ENCODE measurements at places on chromosomes 7 and 10.
A peak's percentile ranks its signal among the peaks of the same experiment; 100 is the strongest.

DNA sequence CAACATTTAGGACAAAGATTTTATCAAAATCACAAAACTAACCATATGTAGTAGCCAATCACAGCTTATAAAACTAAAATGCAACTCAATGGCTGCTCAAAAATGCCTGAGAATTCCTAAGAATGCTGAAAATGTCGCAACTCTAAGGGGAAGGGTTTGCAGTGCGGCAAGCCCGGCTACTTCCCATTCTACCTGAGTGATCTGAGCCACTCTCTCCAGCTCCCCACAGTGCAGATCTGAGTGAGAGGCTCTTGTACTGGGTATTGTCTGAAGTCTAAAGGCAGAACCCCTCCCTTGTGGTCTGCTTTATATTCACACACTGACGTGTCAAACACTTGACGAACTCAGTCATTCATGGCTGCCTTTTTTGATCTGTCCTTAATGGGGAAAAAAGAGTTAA, 28.9 kb downstream of the RAB11FIP2 start:
- no peak for DNase-seq

GRCh38 chr7:46852795-46853194, 729.1 kb downstream of the TNS3 start:
- DNase-seq: no peak

GRCh38 chr10:71045204-71045809, 156.9 kb upstream of the PCBD1 start:
- no peak for DNase-seq

- no peak for DNase-seq
Measured at GRCh38 chr7:139702811-139703486, 74.8 kb downstream of the HIPK2 start.

- DNase-seq: no peak
Measured at GRCh38 chr10:86202226-86202735, 164.3 kb downstream of the GRID1 start.

- no peak for DNase-seq
Measured at GRCh38 chr10:117398029-117398428, 22.8 kb upstream of the PDZD8 start.

DNA sequence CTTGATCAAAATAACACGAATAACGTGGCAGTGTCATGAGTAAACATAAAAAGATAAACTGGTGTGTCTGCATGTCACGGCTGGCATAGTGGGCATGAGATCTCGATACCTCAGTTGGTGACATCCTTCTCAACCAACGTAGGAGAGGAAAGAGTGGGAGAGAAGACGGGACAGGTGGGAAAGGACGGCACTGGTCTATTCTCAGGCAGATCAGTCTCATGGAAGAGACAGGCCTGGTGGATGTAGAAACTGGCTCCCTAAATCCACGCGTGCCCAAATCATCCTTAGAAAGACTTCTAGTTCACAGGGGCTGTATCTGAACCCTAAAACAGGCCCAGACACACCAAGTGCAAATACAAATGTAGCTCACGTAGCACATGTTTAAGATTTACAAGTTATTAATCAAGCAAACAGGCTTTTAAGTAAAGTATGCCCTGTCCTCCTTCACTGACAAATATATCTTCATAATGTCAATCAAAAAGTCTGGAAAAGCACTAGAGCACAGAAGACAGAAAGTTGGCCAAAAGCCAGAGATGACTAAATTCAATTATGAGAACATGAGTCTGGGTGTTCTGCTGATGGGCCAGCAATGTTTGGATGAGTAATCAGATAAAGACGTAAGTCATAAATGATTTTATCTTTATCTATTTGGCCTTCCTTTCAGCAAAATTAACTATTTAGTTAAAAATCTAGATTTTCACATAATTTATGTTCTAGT, 56.3 kb downstream of the SFMBT2 start:
- DNase-seq: no peak

- DNase-seq: no peak
Measured at GRCh38 chr10:75050149-75050919, 61.1 kb upstream of the SAMD8 start.

- no peak for DNase-seq
Measured at GRCh38 chr7:116097365-116098009, 66.9 kb upstream of the TFEC start.

GRCh38 chr7:28106321-28106829, 74.2 kb downstream of the JAZF1 start:
- DNase-seq: no peak

DNA sequence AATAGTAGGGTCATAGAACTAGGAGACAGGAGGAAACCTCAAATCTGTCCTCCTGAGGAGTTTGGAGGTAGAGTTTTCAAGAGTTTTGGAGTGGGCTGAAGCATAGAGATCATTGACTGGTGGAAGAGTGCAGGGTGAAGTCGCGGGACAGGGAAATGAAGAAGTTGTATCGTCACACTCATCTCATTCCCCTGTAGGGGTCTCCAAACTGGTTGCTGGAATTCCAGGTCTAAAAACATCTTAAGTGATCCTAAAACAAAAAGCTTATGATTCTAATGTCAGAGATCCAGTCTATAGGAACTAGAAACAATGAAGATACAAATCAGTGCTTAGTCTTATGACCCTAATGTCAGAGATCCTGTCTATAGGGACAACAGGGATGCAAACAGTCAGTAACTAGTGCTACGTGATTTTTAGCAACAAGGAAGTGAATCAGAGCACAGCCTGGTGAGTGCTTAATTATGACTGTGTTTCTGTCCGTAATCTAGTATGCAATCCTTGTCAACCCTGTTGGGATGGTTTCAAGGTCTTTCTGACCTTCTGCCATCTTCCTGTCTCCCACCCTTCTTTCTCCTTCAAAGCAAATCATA, 139.4 kb downstream of the SKIDA1 start:
- no peak for DNase-seq

DNA sequence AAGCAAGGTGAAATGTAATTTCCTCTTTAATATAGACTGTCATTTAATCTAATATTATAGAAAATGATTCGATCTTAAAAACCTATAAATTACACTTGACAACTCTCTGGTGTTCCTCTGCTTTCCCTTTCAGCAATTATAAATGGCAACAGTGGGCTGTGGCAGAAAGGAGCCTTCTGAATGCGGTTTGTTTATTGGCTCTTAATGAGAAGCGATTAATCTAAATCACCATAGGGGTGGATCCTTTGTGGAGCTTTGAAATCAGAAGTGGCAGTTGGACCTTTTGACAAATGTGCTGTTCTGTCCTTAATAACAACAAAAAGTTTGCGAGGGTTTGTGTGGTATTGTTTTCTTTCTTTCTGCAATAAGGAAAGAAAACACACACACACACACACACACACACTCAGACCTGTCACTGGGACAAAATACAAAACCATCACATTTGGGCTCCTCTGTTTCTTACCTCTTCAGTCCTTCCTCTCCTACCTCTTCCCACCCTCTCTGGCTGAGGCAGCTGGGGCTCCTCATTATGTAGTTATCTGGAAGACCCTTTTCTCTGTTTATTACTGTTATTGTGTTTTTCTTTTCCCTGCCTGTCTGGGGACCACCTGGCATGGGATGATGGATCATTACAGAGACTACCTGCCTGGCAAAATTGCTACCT, 316.2 kb downstream of the SORCS3 start:
- DNase-seq: no peak

- DNase-seq: no peak
Measured at GRCh38 chr10:79081353-79082034, 12.7 kb downstream of the ZMIZ1 start.

DNA sequence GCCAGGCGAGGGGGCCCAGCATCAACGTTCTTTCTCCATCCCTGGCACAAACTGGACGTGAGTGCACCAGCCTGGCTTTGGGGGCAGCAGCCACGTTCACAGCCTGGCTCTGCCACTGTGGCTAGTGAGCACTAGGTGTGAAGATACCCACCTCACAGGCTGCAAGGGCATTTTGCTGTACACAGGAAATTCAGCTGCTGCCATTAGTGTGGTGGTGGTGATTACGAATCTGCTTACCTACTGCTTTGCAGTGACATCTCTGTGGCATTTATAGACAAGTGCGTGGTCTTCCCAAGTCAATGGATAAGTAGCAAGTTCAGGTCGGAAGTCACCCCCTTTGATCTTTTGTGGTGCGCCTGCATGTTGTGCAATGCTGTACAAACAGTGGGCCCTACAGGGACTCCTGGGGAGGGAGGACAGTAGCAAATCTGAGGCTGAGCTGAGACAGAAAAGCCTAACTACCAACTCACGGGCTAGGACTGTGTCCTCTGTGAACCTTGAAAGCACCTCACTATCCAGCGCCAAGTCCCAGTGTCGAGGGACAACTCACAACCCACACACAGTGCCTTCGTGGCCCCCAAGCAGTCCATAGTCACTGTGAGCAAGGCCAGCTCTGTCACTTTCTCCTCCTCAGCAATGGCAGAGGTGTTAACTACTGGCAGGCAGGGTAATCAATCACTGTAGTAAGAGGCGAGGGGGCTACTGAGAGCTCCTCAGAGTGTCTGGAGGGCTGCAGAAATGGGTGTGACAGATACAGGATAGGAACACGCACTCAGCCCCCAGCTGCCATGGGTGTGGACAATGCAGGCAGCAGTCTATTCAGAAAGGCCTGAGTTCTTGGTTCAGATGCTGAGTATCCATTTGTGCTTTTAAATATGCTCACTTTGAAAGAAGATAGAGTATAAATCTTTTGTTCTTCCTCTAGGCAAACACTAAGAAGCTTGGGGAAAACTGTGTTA, 17.0 kb upstream of the MMP21 start:
- DNase-seq: no peak

DNA sequence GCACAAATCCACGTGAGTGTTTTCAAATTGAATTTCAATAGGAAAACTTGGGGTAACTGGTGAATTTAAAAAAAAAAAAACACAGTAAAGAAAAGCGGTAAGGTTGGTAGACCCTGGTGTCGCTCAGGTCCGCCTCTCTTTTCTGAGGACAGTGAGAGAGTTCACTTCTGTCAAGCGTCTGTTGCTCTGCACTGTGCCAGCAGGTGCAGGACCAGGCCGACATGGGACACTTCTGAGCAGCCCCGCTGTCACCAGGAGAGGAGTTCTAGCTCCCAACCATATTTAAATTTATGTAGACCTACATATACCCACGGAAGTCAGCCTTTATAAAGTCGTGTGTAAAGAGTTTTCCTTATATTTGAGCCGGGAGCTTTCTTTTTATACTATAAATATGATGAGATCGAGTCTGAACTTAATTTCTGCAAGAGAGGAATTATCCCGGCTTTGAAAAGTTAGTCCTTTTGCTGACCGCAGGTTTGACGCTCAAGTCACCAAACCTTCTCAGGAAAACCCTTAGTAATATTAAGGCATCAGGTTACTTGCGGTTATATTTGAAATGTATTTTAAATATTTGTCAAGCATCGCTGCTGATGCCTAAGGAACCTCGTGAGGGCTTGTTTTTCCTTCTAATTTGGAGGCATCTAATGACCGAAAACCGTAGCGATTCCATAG, 531 bp downstream of the IKZF1 start:
- DNase-seq: no peak

DNA sequence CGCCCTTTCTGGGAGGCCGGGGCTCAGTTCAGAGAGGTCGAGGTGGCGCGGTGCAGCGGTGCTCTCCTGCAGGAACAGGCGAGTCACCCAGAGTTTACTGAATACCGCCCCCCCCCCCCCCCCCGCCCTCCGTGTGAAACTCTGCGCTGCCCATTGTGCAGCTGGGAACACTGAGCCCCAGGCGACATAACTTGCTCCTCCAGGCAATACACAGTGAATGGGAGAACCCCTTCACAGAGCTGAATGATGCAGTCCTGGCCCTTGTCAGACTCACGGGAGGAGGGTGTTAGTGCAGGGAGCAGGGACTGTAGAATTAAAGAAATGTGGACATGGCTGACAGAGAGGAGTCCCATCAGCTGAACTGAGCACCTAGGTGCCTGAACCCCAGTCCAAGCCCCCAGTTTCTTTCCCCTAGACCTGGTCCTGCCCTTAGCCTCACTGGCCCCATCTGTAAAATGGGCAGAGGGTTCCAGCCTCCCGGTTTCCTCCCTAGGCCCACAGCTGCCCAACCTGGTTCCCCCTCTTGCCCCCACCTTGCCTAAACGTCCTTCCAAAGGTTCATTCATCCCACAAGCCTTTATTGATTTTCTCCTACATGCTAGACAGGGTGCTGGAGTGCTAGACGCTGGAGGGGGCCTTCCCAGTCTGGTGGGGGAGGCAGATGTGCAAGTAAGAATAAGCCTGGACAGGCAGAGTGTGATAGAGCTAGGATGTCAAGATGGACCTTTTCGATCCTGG, 869 bp upstream of the LOXL4 start:
- no peak for DNase-seq

- DNase-seq: peak; percentile 52
Measured at GRCh38 chr7:99562832-99563231, 4.4 kb downstream of the ZNF655 start.

DNA sequence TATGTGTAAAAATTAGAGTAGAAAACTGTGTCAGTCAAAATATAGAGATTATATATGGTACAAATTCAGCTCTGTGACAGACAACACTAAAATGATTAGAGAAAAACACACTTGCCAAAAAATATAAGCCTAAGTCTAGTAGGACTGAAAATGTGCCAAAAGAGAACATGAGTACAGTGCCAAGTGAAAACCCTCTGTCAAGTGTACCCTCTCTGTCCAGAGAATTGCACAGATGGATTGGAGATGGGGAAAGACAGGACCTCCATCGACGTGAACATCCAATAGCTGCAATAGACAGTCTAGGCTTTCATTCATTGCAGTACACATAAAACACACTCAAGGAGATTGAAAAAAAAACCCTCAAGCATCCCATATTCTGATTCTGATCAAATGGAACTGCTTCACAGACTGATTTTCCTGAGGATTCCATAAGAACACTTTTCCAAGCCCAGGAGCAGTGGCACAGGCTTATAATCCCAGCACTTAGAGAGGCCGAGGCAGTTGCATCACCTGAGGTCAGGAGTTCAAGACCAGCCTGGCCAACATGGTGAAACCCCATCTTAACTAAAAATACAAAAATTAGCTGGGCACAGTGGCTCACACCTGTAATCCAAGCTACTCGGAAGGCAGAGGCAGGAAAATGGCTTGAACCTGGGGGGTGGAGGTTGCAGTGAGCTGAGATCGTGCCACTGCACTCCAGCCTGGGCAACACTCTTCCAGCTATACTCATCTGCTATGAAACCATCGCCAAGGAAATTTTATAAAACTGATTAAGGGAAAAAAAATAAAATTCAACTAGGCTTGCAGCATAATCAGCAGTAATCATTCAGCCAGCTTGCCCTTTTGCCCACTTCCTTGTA, 110.0 kb upstream of the TRIM24 start:
- no peak for DNase-seq

- no peak for DNase-seq
Measured at GRCh38 chr10:131833013-131833412, 67.8 kb upstream of the PPP2R2D start.

DNA sequence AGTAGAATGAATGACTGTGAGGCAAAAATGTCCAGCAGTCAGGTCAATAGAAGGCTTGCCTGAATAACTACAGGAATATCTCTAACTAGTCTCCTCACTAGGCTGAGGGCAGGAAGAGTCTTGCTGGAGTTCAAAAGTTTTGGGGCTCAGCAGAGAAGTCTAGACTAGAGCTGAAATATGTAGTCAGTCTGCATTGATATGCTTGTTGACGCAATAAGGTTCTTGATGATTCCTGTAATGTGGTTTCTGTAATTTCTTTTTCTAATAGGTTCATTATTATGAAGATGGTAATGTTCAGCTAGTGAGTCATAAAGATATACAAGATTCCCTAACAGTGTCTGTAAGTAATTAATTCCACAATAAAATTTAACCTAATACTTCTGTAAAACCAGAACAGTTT, 41.5 kb upstream of the ST7 start:
- DNase-seq: no peak

All from nucleus accumbens (tissue), 56 donors.